ENCODE measurements at places on chromosomes 13 and 19. TPM values are rescaled to one million over a fixed set of nuclear protein-coding genes. Genes with fewer than 3 reads are reported as not detected.
A peak's percentile ranks its signal among the peaks of the same experiment; 100 is the strongest.

Gene CFAP97D2
- not detected for total RNA-seq

DNA sequence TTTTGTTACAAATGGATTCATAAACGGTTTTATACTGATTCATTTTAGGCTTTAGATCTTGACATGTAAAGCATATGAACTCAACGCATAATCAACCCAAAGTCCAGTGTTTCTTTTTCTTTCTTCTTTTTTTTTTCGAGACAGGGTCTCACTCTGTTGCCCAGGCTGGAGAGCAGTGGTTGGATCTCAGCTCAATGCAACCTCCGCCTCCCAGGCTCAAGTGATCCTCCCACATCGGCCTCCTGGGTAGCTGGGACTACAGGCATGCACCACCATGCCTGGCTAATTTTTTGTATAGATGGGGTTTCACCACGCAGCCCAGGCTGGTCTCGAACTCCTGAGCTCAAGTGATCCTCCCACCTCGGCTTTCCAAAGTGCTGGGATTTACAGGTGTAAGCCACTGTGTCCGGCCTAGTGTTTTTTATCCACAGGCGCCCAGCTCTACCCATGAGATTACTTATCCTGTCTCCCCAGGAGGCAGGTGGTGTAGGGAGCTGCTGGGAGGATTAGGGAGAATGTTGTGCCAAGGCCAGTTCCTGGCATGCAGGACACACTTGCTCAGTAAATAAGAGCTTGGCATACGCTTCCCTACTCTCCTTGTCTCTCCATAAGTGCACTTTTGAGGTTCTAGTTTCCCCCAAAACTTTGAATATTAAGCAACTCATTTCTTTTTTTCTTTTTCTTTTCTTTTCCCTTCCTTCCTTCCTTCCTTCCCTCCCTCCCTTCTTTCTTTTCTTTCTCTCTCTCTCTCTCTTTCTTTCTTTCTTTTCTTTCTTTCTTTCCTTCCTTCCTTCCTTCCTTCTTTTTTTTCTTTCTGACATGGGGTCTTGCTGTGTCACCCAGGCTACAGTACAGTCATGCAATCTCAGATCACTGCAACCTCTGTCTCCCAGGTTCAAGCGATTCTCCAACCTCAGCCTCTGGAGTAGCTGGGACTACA, 4.8 kb upstream of the CEBPA start:
- DNase-seq, result no peak

Gene SELENOV
- 15.4 TPM for total RNA-seq

Gene B3GNT8
- 2.3 TPM for total RNA-seq

- peak; percentile 52 for DNase-seq
Observed at GRCh38 chr19:20367811-20368294, 197.7 kb downstream of the ZNF737 start.

Gene NFKBIB
- 30.6 TPM for total RNA-seq

DNA sequence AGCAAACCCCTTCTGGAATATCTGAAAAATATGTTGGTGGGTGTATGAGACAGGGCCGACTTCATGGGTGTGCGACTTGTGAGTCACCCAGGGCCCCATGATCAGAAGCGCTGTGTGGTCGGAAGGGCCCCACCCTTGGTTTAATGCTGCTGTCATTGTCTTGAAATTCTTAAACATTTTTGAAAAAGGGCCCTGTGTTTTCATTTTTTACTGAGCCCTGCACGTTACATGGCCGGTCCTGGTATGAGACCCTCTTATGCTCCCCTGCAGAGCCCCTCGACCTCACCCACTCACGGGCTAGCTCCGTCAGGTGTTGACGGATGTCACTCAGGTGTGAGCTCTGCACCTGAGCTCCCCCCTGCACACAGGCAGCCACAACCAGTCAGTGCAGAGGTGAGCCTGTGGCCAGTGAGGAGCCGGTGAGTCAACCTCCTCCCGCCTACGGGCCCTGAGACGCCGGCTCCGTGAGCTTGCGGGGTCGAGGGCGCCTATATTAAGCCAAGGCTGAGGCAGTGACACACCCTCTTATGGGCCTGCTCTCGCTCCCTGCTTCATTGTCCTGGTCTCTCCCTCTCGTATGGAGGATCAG, 27.7 kb downstream of the GADD45B start:
- no peak for DNase-seq

DNA sequence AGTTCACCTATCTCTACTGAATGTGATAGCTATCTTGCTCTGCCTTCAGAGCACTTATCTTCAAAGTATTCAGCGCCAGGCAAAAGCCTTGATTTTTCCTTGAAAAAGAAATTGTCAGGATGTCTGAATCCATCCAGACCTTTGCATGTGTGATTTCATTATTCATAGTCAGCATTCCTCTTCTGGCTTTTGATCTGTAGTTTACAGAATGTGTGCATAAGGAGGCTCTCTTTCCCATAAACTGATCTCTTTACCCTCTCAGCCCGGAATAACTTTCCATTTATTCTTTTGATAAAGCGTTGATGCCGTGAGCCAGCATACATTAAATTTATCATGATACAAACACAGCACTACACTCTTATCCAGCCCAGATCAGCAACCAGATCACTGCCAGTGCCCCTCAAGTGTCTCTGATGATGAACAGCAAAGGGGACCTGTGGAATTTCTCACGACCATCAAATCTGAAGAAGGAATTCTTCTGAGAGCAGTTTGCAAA, 130.8 kb downstream of the DNAJC15 start:
- DNase-seq, result no peak

- DNase-seq, result no peak
Observed at GRCh38 chr13:35694549-35695447, 218.3 kb upstream of the MAB21L1 start.

GRCh38 chr13:75216038-75216437, 265.9 kb downstream of the TBC1D4 start:
- DNase-seq, result no peak

GRCh38 chr19:35845215-35846037, 6.9 kb downstream of the NPHS1 start:
- DNase-seq, result peak; percentile 61

- no peak for DNase-seq
Observed at GRCh38 chr13:112525356-112525945, 62.5 kb downstream of the TUBGCP3 start.

Gene ZNF578
- total RNA-seq, result 21.9 TPM

DNA sequence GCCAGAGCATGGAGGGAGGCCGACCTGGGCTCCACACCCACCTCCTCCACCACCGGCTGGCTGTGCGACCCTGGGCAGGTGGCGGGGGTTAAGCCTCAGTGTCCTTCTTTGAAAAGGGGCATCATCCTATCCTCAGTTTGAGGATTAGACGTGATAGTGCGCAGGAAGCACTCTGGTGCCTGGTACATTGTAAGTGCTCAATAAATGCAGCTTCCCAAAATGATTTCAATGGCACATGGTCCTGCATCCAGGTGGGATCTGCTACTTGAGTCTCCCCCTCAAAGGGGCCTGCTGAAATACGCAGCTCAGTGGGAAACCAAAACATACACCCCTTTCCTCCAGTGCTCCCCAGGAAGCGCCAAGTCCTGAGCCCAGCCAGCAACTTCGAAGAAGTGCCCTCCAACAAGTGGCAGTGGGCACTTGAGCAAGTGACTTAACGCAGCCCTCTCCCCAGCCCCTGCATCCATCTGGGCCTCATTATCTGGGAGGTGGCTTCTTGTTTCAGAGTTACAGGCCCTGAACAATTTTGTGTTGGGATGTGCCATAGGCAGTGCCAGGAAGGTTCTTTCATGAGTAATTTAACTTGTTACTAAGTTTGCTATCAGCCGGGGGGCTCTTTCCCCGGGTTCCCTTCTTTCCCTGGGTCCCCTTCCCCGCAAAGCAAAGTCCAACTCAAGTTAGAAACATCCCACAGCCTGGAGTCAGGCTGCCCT, 17.9 kb downstream of the ACTN4 start:
- no peak for DNase-seq

DNA sequence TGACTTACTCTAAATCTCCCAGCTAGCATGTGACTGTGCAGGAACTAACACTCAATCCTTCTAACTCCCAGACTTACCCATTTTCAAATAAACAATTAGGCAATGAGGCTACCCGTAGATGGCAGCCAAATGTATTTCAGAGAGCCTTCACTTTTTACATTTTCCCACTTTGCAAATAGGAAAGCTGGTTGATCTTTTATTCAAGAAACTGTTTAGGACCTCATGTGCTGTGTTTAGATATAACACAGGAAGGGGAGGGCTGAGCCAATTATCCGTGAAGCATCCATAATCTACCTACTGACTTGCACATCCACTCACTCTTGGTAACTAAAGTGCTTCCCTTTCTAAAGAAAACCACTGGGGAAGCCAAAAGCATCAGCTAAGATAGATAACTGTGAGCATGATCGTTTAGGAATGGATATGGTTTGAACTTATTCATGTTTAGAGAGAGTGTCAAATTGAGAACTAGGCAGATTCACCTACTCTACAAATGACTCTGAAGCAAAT, 33.4 kb downstream of the MBNL2 start:
- no peak for DNase-seq

GRCh38 chr13:93867481-93867880, 612.0 kb downstream of the DCT start:
- no peak for DNase-seq

- DNase-seq, result no peak
Observed at GRCh38 chr13:44125943-44126469, 246.3 kb downstream of the LACC1 start.

- no peak for DNase-seq
Observed at GRCh38 chr13:109213714-109214113, 572.7 kb downstream of the IRS2 start.

Gene PDX1
- not detected for total RNA-seq
